Stimulated activated CD8-positive, alpha-beta memory T cell treated with anti-CD3 and anti-CD28 coated beads, Interleukin-15, amount 100 ng/mL, for 48 hours (primary cell): ENCODE measurements at places on chromosomes 11 and 22.

DNA sequence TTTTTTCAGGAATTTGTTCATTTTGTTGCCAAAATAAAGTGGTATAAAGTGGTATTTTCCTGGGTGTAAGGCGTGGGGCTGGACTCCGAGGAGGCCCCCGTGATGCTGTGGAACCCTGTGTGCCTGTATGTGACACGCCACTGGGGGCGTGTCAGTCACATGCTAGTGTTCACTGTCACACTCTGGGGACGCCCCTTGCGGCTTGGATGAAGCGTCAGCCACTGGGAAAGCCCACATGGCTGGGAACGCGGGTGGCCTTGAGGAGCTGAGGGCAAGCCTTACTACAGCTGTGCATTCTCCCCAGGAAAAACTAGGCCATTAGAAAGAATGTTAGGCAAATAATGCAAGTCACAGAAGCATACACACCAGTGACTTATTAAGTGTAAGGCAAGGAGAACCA is 77.0 kb upstream of the SLC25A18 start:
- no peak for DNase-seq

DNA sequence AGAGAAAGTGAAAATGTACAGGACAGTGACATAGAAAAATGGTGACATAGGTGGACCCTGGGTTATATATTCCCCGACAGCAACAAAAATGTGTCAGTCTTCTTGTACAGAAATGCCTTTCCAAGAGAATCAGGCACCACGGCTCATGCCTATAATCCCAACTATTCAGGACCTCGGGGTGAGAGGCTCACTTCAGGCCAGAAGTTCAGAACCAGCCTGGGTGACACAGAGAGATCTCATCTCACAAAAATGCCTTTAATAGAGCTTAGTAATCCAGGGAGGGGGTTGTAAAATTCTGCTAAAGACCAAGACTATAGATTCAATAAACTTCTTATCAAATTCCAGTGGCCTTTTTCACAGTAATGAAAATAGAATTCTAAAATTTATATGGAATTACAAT is 10.7 kb downstream of the ZNF195 start:
- DNase-seq = no peak

GRCh38 chr11:67667490-67668191 is 6.8 kb downstream of the ALDH3B2 start:
- no peak for DNase-seq

DNA sequence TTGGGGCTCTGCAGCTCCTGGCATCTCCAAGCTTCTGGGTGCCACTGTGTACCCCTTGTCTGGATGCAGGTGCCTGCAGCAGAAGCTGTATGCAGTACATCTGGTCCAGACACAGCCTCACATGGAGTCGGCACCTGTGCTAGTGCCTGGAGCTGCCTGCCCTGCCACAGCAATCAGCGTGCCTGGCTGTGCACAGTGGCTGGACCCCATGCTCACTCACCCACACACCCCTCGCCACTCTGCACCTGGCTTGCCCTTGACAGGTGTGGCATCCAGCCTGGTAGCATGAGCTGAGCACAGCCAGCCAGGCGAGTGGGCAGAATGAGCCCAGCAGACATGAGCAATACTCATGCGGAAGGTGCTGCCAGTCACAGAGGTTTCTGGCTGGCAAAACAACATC is 19.5 kb upstream of the OR6A2 start:
- no peak for DNase-seq

DNA sequence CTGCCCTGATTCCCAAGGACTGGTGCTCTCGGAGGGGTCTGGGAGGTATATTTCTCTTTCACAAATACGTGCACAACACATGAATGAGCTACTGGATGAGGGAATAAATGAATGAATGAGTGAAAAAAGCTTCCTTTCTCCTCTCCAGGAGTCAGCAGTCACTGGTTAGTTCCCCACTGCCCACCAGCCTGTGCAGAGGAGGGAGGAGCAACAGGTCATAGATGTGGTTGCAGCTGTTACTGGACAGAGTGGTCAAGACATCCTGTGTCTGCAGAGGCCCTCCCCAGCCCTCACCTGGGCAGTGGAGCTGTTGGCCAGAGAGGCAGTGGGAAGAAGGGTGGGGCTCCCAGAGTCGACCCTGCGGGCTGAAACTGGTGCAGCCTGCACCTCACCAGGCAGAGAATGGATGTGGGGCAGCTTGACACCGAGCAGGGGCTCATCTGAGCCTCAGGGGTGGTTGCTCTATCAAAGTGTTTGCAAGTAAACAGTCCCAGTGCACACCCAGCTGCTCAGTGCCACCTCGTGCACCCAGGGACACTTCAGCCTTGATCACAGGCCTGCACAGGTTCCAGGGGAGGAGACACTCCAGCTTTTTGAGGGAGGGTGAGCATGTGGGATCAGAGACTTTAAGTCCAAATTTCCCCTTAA is 1.4 kb upstream of the VPREB1 start:
- DNase-seq = no peak

DNA sequence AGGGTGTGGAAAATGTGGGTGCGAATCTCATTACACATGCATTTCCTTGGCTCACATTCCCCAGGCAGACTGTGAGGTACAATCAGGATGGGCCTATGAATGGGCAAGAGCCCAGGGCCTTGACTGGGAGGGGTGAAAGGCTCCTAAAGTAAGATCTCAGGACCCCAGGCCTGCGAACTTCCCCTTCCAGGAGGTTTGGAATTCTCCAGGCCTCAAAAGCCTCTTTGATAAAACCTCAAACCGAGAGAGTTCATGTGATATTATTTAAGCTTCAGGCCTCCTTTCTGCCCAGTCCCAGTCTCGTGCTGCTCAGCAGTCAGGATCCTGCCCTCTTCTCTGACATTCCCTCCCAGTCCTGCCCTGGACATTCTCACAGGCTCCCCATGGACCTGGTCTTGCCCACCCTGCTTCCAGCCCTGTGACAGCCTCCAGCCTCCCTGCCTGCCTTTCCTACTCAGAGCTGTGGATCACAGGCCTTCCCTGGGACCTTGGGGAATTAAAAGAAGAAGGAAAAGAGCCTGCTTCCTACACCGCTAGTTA is 37.3 kb upstream of the TEAD1 start:
- no peak for DNase-seq

DNA sequence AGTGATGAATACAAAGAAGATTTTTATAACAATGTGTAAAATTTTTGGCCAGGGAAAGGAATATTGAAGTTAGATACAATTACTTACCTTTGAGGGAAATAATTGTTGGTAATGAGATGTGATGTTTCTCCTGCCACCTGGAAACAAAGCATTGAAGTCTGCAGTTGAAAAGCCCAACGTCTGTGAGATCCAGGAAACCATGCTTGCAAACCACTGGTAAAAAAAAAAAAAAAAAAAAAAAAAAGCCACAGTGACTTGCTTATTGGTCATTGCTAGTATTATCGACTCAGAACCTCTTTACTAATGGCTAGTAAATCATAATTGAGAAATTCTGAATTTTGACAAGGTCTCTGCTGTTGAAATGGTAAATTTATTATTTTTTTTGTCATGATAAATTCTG is 5.3 kb downstream of the BIRC3 start:
- DNase-seq = no peak

DNA sequence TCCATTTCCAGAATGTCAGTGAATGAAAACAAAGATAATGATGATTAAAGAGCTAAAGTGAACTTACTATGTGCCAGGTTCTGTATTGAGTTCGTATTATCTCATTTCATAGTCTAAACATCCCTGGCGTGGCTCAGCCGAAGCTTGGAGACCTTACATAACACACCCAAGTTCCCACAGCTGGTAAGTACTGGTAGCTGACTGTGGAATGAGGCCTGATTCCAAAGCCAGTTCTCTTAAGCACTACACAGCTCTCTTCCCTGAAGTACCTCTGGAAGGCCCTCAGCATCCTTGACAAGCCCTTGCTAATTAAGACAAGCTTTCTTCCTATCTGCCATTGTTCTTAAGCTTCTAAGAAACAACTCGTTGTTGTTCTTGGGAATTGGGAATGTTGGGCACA is 28.6 kb upstream of the NCAM1 start:
- DNase-seq = no peak

- no peak for DNase-seq
Measured at GRCh38 chr11:108926171-108926840, 261.4 kb downstream of the DDX10 start.

- no peak for DNase-seq
Measured at GRCh38 chr11:64546600-64546999, 44.4 kb upstream of the SLC22A12 start.
